ENCODE measurements at places on chromosomes 1 and 21.

DNA sequence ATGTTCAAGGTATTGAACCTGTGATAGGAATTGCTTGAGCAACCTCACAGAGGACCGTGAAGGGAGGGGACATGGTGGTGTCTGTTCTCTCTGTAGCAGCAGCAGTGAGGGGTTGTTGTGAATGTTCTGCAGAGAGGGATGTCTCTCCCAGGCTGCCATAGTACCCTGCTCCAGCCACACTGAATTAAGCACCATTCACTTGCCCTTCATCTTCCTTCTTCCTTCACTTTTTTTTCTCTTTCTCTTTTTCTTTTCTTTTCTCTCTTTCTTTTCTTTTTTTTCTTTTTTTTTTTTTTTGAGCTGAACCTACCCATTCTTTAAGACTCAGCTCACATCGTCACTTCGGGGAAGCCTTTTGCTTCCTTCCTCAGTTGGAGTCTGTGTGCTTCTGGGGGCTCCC is 89.5 kb downstream of the CNIH3 start:
- DNase-seq: no peak

DNA sequence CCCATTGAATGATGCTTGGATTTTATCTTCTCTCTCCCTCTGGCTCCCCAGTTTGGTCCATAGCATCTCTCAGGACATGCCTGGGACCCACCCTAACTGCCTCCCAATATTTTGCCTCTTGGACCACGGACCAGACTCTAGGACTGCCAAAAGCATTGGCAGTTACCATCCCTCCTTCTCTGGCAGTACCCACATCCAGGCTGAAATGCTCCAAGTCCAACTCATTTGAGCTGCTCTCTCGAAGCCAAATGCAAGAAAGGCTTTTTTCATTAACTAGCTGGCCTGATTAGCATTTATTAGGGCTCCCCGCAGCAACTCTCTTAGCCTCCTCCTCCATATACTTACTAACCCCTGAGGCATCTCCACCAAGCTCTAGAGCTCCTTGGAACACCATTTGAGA is 140.0 kb upstream of the GRIK3 start:
- DNase-seq: no peak

DNA sequence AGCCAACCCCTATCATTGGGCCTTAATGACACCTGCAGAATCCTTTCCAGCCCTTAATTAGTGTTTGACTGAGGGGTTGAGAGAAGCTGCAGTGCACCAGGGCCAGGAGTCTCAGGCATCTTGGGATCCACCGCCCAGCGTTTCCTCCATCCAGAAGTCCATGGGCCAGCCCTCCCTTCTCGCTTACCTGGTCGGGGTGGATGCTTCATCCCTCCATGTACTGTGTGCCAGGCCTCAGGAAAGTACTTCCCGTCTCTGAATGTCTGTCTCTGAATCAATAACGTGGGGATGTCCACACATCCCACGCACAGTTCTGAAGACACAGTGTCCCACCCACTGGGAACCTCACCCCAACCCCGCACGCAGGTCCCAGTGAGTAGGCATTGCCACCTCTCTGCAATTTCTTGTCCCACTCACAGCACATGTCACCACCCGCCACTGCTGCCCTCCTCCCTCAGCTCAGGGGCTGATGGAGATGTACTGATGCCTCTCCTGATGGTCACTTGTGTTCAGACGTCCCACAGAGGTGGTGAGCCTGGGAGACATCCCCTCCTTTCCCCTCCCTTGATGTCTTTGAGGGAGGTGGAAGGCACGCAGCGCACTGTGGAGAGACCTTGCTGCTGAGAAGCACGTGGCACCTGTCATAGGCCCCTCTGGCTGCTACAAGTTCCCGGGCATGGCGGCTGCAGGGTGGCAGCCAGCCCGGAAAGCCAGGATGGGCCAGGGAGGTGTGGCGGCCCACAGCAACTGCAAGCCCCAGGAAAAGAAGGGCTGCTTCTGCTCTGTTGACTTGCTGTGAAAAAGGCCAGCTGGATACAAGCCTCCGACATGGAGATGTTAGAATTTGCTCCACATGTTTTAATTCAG is 29.4 kb upstream of the PRSS38 start:
- peak; percentile 50 for DNase-seq

DNA sequence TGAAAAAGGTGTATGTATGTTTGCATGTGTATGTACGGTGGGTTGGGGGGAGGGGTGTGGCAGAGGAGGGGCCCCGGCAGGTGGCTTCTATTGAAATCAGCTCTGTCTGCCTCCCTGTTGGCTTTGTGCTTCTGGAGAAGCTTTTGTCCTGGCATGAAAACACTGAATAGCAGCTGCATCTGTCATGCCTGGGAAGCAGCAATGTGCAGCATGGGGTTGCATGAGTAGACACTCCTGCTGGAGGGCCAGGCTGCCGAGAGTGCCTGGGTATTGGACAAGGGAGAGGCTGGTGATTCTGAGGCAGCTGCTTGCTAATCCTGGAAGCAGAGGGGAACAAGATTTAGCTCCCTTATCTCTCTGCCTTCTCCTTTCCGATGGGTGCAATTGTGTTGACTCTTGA is 20.5 kb downstream of the MAPKAPK2 start:
- peak; percentile 76 for DNase-seq

DNA sequence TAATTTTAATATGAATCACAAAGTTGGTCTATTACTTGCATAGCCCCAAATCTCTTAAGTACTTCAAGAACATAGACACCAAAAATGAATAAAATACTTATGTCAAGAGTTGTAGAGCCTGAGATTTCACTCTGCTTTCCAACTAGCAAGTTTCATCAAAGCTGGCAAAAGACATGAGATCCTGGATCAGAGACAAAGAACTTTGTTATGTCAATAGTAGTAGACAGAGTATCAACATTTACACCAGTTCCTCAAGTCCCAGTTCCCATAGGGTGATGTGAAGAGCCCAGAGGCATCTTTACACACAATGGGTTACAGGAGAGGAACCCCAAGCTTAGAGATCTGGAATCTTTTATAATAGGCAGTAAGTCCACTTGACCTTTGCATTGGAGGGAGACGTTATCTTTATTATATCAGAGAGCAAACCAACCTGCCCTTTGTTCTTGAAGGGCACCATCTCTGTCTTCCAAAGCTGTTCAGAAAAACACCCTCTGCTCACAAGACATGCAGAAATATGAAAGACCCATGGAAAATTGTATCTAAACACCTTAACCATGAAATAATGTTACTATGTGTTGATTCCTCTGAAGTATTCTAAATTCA is 174.4 kb upstream of the GALNT2 start:
- DNase-seq: no peak

All from ascending aorta (tissue), 2 donors.